Esophagus squamous epithelium (tissue), 5 donors: ENCODE measurements at places on chromosomes 5 and 9.

GRCh38 chr9:89386797-89387196, 68.5 kb downstream of the SECISBP2 start:
- DNase-seq: no peak

GRCh38 chr9:19464061-19464763, 55.4 kb downstream of the ACER2 start:
- DNase-seq: no peak

DNA sequence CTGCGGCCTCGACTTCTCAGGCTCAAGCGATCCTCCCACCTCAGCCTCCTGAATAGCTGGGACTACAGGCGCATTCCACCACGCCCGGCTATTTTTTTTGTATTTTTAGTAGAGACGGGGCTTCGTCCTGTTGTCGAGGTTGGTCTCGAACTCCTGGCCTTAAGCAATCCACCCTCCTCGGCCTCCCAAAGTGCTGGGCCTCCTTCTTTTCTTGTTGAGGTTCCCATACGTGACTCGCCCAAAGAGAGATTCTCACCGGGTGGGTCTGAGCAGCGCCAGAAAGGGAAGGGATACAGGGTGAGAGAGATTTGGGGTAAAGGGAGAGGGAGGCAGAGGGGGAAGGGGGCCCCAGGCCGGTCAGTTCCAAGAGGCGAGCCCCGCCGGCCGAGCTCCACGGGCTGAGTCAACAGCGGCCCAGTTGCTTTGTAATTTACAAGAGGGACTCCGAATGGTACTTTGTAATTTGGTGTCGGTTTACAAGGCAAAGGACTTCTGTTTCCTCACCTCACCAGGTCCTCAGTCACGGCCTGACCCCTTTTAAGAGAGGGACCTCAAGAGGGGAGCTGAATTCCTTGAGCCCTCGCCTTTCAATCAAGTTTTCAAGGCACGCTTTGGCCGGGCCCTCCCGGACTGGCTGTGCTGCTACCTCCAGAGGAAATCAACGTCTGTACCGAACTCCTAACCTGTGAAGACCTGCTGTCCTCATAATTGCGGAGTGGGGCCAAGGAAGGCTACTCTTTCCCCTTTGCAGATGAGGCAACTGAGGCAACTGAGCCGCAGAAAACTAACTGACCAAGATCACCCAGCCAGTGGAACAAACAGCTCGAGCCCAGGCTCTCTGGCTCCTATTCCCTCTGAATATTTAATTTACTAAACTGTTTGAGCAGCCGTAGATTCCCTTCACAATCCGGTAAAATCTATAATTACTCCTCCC, 3.3 kb upstream of the DMRT2 start:
- DNase-seq: no peak

- DNase-seq: no peak
Measured at GRCh38 chr5:66595756-66596635, at the start of gene MAST4. Gene MAST4, plus strand, starts transcription at chr5:66596393. Its CDS starts 263 bp downstream, at chr5:66596656.

- DNase-seq: no peak
Measured at GRCh38 chr5:37569466-37569865, 190.3 kb downstream of the WDR70 start.

- DNase-seq: no peak
Measured at GRCh38 chr9:97140566-97140965, 101.6 kb upstream of the CTSV start.

DNA sequence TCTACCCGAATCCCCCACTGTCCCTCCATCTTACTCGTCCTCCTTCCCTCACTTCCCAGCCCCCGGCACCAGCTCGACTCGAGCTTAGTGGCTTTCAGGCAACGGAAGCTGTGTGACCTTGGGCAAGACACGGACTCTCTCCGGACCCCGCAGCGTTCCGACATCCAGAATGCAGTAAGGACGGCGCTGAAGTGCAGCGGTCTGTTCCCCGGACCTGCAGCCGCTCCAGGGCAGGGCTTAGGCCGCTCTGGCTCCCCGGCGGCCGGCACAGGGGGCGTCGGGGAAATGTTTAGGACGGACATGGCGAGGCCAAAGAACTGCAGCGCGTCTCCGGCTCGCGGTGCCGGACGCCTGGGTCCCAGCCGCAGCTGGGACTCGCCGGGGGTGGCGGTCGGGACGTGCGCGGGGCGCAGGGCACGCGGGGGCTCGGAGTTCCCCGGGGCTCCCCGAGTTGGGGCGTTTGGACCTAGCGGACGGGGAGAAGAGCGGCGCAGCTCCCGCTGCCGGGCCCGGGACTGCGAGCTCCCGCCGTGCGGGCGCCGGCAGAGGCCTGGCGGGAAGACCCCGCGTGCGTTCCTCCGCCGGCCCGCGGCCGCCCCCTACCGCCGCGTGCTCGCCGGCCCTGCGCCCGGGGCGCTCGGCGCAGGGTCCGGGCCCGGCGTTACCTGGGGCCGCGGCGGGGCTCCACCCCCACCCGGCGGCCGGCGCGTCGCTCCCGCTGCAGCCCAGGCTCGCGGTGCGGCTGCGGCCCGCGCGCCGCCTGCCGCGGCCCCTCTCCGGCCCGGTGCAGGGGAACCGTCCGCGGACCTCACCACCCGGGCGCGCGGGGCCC, 5.6 kb upstream of the RNF44 start:
- DNase-seq: no peak

GRCh38 chr9:110758201-110758600, 89.6 kb downstream of the MUSK start:
- DNase-seq: no peak

DNA sequence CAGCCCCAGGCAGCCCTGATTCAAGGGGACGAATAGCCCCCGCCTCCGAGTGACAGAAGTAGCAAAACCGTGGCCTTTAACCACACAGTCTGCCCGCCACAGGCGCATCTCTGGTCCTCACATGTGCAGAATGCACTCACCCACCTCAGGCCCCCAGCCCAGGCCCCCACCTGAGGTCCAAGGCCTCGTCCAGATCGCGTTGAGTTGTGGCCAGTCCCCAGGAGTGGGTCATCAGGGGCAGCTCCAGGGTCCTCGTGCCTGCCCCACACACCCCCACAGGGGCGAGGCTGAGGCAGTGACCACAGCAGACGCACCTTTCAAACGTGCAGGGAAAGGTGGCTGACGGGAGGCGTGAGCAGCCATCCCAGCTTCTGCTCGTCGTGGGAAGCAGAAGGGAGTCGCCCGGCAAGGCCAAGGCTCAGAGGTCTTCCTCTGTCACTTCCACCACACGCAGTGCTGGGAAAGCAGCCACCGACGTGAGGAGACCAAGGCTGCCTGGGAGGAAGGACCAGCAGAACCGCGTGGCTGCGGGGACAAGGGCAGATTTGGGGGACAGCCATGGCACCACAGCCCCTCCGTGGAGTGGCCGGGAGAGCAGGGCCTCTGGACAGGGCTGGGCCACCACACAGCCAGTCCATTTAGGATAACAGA, 77.8 kb upstream of the OTULINL start:
- DNase-seq: no peak
